ENCODE measurements at places on chromosomes 1 and 21. TPM values are rescaled to one million over a fixed set of nuclear protein-coding genes. Genes with fewer than 3 reads are reported as not detected.

- H3K27me3 ChIP-seq = no peaks in the 10 kb centered on the region
- no peak overlapping the region for H3K27ac ChIP-seq
- H3K4me3 ChIP-seq = no peak overlapping the region
- DNase-seq = no peak
These were observed 71.2 kb upstream of the NRIP1 start for GRCh38 chr21:15135867-15136629.

DNA sequence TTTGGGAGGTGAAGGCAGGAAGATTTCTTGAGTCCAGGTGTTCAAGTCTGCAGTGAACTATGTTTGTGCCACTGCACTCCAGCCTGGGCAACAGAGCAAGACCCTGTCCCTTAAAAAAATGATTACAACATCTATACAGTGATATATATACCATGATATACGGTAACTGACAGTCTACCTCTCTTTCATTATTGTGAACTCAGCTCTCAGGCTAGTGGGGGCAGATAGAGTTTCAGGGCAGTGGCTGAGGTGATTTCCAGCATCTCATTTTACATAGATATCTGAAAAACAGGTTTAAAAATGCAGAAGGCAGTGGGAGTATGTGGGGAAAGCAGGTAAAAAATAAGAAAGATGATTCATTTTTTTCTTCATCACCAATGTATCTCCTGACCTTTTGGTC is 8.1 kb upstream of the NTNG1 start:
- no peaks in the 10 kb centered on the region for H3K36me3 ChIP-seq
- no peaks in the 10 kb centered on the region for H3K4me1 ChIP-seq
- no peak overlapping the region for H3K27ac ChIP-seq
- H3K27me3 ChIP-seq = no peaks in the 10 kb centered on the region
- H3K4me3 ChIP-seq = no peak overlapping the region
- DNase-seq = no peak

DNA sequence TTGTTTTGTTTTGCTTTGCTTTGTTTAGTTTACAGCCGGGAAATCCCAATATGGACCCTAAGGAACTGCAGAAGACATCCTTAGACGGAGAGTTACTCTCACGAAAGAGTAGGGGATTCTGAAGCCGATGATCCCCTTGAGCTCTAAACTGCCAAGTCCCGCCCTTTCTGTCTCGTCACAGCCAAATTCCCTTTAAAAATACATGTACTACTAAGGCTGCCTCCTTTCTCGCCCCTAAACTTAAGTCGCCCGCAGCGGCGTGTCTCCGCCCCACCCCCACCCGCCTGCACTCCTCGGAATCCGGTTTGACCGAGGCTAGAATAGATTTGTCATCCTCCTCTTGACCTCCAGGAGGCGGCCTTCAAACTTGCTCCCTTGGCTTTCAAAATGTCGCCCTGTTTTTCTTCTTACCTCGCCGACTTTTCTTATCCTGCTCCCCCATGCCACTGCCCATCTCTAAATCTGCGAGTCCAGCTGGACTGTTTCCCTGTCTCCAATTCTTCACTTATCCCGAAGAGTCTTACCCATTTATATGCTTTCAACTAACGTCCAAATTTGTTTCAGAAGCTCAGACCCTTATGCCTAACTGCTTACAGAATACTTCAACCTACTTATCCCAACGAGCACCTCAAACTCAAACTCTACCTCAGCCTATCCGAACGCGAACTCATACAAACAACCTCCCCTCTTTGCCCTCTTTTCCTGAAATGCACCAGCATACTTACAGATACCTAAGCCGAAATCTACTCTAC is 10.9 kb upstream of the BOLA1 start:
- no peak overlapping the region for H3K4me3 ChIP-seq
- peak overlapping the region; percentile 94 for H3K27ac ChIP-seq
- DNase-seq = peak; percentile 95
- no peaks in the 10 kb centered on the region for H3K27me3 ChIP-seq
- no peaks in the 10 kb centered on the region for H3K36me3 ChIP-seq

DNA sequence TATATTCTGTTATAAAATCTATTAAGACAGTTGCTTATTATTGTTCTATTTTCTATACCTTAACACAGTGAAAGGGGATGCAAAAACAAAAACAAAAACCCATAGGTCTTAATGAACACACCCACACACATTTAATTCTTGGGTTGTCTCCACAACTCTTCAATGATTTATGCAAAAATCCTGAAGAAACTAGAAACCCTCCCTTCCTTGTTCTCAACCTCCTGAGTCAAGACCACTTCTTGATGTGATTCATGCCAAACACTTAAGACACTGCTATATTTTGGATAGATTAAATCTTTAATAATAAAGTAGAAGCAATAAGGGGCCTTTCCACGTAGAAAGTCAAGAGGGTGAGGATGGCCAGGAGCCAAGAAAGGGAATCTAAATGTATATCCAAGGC is 23.4 kb downstream of the SCAF4 start:
- no peaks in the 10 kb centered on the region for H3K27me3 ChIP-seq
- DNase-seq = no peak
- H3K27ac ChIP-seq = no peak overlapping the region
- H3K36me3 ChIP-seq = no peaks in the 10 kb centered on the region

GRCh38 chr1:230249695-230250480 is 176.2 kb downstream of the PGBD5 start:
- H3K4me1 ChIP-seq = no peaks in the 10 kb centered on the region
- no peak for DNase-seq
- no peak overlapping the region for H3K4me3 ChIP-seq
- H3K36me3 ChIP-seq = no peaks in the 10 kb centered on the region
- no peaks in the 10 kb centered on the region for H3K27me3 ChIP-seq
- no peak overlapping the region for H3K27ac ChIP-seq

DNA sequence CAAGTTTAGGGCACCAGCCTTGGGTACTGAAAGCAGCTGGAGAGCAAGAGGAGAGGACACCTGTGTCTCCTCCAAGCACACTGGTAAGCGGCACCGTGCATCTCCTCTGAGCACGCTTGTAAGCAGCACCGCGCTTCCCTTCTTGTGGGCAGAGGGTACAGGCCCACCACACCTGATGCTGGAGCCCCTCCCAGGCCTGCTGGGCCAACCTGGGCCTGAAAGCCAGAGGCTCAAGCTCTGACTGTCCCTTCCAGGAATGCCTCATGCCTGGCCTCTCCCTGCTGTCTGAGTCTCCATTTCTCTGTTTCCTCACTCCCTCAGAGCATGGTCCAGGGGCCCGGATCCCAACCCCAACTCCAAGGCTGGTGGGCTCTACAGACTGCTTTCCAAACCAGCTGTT is 25.9 kb downstream of the DMBX1 start:
- no peak for DNase-seq
- no peak overlapping the region for H3K27ac ChIP-seq
- H3K36me3 ChIP-seq = no peaks in the 10 kb centered on the region
- peaks cover 3% of the 10 kb centered on the region for H3K27me3 ChIP-seq

- H3K27ac ChIP-seq = no peak overlapping the region
- DNase-seq = no peak
- H3K36me3 ChIP-seq = no peaks in the 10 kb centered on the region
- H3K4me1 ChIP-seq = no peaks in the 10 kb centered on the region
- no peaks in the 10 kb centered on the region for H3K27me3 ChIP-seq
- no peak overlapping the region for H3K4me3 ChIP-seq
These were observed 84.8 kb downstream of the NR5A2 start for GRCh38 chr1:200112290-200112689.

Gene DENND2C
- total RNA-seq = 6.1 TPM

Gene LRRC71
- 17.2 TPM for total RNA-seq

Gene TENT5C
- 39.0 TPM for total RNA-seq

Gene MARK1
- total RNA-seq = 4.7 TPM

Measured in lung (tissue), 17 donors.